Uterus (tissue), 4 donors: ENCODE measurements at places on chromosomes 2 and 18. TPM values are rescaled to one million over a fixed set of nuclear protein-coding genes. Genes with fewer than 3 reads are reported as not detected.

- DNase-seq, result no peak
Measured at GRCh38 chr2:181143790-181144300, 163.4 kb downstream of the UBE2E3 start.

DNA sequence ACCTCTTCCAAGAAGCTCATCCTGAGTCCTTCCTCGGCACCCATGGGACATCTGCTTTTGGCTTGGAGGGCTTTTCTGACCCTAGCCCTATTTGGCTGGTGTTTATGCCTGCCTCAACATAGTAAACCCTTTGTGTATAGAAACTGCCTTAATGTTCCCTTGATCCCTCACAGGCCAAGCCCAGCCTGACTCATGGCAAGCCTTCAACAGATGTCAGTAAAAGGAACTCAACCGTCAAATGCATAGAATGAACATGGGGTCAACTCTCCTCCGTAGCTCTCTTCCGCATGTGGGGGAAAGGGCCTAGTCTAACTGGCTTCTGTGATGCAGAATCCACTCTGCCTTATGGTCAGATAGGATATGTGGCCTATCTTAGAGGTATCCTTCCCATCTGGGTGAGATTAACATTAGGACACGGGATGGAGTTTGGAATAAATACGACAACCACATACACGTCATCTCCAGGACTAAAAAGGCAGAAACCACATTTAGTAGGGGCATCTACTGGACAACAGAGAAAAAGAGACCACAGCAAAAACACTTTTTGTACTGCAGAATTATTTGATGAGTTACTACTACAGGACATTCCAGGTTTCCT lies 2.5 kb upstream of the NPAS2 start:
- DNase-seq, result no peak

DNA sequence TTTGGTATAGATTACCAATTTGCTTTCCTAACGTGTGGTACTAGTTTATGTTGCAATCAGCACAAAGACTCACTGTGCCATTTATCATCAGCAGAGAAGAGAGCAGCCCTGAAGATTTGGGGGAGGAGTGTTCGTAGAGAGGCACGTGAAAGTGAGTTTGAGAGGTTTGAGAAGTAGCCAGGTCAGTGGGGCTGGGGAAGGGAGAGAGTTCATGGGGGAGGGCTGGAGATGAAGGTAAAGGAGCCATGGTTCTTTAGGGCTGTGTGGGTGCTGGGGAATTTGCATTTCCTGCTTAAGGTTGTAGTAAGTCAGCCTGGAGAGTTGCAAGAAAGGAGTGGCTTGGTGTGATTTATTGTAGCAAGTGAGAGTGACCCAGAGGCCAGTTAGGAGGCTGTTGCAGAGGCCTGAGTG lies 172.1 kb downstream of the NEDD4L start:
- peak; percentile 58 for DNase-seq

DNA sequence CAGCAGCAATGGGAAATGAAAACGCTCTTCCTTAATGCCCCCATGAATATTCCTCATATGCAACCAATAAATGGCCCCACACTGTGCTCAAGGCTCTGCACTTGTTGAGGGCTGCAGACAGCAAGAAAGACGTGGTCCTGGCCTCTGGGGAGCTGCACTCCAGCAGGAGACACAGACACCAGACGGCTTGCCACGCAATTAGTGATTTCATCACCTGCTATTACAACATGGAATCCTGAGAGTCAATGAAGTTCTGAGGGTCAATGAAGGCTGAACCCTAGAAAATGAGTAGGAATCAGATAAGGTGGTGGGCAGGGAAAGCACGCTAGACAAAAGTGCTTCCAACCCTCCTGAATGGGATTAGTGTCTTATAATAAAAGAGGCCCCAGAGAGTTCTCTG lies 18.9 kb downstream of the CREG2 start:
- no peak for DNase-seq

DNA sequence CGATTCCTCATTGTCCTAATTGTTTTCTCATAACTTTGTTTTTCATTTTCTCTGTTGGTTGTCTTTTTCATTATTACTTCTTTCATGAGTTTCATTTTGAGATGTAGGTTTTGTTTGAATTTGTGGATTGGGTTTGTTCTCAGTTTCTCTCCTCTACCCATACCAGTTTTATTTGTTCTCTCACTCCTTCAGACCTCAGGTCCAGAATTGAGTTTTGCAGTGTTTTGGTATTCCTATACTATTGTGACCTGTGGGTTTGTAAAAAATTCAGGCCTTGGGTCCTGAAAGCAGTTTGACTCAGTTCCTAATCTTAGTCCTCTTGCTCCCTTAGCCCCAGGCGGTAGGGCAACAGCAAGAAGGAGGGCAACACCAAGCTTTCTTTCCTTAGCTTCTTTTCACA lies 28.3 kb upstream of the UBE2E3 start:
- DNase-seq, result no peak

- no peak for DNase-seq
Measured at GRCh38 chr2:145789636-145790035, 1269.7 kb upstream of the ZEB2 start.

DNA sequence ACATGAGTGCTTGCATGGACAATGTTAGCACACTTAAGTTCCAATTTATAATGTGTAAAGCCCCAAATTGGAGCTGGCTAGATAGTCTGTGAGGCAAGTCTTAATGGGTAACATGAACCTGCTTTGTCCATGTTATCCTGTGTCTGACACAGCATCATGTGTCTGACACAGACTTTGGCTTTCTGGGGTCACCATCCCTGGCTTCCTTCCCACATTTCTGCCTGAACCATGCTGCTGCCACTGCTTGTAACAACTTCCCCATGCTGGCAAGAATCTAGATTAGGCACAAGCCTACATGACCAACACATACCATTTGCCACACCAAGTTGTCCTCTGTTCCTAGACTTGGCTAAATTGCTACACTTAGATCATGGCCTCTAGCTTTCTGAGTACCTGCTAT lies 49.8 kb upstream of the ZBTB7C start:
- DNase-seq, result no peak

- peak; percentile 29 for DNase-seq
Measured at GRCh38 chr2:207767461-207768167, 2.1 kb downstream of the FZD5 start.

GRCh38 chr2:229422063-229422462 lies 151.0 kb upstream of the PID1 start:
- DNase-seq, result no peak

GRCh38 chr18:25503567-25504081 lies 151.7 kb upstream of the ZNF521 start:
- DNase-seq, result peak; percentile 69

The PSMA8 gene
- not detected for total RNA-seq

The KLHL30 gene
- 3.3 TPM for total RNA-seq

The PLGLB2 gene
- total RNA-seq, result 0.26 TPM

The CRYGD gene
- not detected for total RNA-seq

The CCDC74B gene
- total RNA-seq, result 34.7 TPM
